ENCODE measurements at places on chromosomes 12 and 14.

DNA sequence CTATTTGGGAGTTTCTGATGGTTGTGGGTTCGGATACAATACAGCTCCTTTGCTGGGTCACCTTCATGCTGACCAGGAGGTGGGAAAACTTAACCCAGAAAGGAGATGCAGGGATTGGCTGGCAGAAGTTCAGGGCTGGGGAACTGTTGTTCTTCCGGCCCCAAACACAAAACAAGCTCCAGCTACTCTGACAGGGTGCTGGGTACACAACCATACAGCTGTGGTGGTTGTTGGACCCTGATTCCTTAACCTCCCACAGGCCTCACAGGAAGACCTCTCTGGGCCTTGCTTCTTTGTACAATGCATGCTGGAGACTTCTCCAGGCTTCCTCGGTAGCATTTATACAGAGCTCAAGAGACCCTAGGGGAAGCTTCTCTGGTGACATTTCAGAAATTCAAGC lies 47.6 kb downstream of the CPM start:
- no peak for DNase-seq

- DNase-seq, result no peak
Measured at GRCh38 chr12:96218989-96219678, 25.0 kb downstream of the ELK3 start.

DNA sequence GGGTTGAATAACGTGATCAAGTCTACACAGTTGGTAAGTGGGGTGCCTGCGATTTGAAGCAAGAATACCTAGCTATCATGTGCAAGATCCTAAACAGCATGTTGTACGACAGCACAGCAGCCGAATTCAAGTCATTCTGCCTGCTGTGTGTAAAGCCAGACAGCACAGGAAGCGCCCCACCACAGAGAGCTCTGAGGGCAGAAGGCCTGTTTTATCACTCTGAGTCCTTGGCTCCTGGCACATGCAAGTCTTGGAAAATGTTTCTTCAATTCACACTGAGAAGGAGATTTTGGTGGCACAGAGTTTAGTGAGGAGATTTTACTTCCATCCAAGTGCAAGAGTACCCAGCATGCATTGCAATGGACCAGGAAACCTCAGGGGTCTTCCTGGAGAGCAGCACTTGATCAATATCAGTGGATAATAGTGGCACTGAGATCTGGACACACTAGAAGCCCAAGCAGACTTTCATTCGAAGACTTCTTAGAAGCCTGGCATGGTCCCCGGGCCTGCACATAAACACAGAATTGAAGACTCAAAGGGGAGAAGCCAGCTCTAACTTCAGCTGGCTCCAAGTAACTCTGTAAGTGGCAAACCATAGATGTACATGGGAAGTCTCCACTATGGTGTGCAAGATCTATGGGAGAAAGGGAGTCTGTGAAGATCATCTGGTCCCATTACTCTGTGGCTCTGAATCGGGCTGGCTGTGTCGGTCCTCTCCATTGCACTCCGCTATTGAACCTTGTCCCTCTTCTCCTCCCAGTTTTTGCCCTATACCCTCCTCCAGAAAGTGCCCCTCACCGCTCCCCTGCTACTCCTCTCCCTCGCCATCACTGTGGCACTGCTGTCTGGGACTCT lies 1.5 kb upstream of the KRT1 start:
- no peak for DNase-seq

DNA sequence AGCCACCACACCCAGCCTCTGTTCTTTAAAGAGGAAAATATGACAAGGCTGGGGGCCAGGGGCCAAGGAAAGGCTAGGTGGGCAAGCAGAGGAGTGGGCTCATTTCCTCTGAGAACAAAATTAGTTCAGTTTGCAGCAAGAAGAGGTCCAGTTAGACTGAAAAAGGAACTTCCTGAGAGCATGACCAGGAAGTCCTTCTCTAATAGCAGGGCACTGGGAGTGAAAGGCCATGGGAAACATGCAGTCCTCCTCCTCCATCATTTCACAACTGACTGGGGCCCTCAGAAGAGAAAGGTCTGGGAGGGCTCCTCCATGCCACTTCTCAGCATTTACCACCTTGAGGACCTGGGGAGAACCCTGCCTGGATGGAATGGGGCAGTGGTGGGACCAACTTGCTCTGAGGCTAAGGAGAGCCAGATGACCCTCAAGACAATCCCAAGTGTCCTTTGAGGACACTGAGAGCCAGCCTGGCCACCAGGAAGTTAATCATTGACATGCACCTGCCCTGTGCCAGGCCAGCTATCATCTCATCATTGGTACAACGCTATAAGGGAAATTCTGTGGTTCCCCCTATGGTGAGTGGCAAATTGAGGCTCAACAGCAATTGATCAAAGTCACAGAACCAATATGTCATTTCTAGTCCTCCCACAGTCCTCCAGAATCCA lies 2.0 kb downstream of the AQP2 start:
- DNase-seq, result no peak

- no peak for DNase-seq
Measured at GRCh38 chr14:66508547-66508845, 549 bp downstream of the GPHN start.

DNA sequence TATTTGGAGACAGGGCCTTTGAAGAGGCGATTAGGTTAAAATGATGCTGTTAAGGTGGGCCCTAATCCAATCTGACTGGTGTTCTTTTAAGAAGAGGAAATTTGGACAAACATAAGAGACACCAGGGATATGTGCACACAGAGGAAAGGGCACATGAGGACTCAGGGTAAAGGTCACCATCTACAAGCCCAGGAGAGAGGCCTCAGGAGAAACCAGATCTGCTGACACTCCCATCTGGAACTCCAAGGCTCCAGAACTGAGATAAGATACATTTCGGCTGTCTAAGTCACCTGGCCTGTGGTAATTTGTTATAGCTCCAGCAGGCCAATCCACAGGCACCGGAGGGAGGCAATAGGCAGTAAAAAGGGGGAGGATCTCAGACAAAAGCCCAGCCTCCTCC lies 48.6 kb downstream of the KICS2 start:
- no peak for DNase-seq

DNA sequence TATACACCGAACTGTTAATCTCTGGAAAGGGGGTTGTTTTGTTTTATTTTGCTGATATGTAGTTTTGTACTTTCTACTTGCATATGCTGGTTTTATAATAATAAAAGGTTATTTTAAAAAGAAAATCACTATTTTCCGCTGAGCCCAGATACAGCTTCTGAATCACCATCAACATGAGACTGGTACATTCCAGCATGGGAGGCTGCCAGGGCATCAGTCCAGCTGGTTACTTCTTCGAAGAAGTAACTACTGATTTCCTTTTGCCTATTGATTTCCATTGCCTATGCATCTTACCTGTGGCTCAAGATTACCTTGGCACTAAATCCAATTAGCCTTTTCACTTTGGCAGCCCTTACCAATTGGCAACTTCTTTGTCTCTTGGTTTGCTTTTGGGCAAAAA lies 11.7 kb upstream of the OSBPL8 start:
- no peak for DNase-seq

- no peak for DNase-seq
Measured at GRCh38 chr14:76756371-76756750, 4.9 kb upstream of the VASH1 start.

DNA sequence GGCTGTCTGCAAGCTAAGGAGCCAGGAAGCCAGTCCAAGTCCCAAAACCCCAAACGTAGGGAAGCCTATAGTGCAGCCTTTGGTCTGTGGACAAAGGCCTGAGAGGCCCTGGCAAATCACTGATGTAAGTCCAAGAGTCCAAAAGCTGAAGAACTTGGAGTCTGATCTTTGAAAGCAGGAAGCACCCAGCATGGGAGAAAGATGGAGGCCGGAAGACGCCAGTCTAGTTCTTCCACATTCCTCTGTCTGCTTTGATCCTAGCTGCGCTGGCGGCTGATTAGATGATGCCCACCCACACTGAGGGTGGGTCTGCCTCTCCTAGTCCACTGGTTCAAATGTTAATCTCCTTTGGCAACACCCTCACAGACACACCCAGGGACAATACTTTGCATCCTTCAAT lies 58.5 kb downstream of the CAPS2 start:
- DNase-seq, result no peak

DNA sequence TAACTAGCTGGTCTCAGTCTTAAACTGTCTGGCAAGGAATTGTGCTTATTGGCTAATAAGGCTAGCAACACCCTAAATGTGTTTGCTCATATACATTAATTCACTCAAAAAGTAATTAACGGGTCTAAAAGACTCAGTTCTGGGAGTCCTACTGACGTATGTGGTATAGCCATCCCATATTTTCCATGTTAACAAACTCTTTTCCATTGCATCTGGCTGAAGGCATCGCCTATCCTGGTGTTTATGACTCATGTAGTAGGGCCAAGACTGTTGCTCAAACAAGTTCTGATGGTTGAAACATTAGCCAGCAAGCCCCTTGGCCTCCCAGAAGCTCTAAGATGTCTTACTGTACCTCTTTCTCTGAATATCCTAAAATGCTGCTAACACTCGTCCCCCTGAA lies 98.5 kb downstream of the PHLDA1 start:
- DNase-seq, result no peak

DNA sequence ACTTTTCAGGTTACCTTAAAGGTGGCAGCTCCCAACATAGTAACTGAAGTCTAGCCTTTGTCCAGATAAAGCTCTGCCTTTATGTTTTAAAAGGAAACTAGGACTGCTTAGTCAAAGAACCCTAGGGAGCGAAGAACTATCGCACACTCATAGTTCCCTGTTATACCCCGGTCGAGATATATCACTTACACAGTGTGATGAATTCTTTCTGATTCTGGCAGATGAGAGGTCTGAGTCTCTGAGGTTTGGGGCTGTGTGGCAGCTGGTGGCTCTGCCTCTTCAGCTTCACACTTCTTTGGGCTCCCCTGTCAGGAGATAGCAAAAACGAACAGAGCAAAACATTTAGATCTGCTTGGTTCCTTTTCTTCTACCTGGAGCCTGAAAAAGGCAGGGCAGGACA lies 17.0 kb downstream of the ACIN1 start:
- DNase-seq, result no peak

- DNase-seq, result no peak
Measured at GRCh38 chr14:89674936-89675335, 257.9 kb upstream of the FOXN3 start.

DNA sequence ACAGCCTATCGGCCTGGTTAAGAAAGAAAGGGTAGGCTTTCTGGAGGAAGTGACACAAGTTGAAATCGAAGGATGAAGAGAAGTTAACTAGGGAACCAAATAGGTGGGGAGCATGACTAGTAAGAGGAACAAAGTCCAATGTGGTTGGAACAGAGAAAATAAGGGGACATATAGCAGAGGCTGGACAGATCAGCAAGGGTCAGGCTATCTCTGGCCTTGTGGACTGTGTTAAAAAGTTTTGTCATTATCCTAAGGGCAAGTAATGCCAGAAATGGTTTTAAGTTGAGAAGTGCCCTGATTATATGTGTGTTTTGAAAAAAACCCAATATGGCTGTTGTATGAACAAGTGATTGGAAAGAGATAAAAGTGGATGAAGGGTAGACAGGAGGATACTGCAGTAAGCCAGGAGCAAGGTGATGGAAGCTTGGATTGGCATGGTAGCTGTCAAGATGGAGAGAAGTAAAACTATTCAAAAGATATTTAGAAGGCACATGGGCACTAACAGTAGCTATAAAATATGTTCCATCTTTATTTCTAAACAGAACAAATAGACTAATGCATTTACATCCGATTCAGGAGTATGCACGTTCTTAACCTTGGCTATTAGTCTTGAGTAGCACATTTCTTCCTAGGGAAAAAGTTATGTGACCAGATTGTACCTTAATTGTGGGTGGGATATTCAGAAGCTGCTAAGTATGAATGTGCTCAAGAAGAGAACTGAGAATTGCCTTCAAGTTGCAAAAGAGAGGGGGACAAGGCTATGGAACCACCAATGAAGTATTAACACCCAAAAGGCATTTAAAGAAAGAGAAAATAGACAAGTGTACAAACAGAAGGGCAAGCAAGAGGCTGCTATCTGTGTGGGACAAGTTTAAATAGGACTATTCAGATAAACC lies 46.8 kb upstream of the OR5AU1 start:
- no peak for DNase-seq

DNA sequence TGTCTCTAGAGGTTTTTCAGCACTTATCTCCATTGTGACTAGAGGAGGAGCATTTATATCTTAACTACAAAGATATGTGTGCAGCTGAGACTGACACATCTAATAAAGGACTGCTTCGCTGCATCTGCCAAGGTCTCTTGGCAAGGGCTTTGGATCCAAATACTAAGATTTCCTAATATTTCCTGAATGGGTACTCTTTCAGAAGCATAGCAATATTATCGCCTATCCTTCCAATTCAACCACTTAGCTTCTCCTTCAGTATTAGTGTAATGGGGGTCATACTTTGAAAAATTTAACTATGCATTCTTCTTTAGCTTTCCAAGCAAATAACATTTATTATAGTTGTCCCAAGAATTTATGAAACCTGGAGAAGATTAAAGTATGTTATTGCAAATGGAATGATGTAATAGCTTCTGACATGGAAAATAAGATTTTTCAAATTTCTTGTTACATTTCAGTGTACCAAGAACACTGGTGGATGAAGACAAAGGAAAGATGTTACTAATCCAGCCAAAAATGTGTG lies 243.0 kb upstream of the PDE3A start:
- no peak for DNase-seq

DNA sequence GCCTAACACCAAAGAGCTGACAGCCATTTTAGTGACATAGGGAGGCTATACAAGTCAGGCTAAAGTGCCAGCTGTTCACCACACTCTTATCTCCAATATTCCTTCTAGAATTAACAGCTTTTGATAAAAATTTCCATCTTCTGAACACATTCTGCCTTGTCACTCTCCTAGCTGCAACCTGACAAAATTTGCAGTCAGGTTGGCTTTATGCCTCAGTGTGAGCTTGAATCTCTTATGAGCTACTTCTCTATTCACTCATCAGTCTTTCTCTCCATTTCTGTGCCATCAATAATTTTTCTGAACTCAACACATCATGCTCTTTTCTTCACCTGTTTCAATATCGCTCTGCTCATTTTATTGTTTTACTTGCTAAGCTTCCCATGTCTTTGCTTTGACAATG lies 50.2 kb downstream of the TMTC1 start:
- DNase-seq, result no peak

DNA sequence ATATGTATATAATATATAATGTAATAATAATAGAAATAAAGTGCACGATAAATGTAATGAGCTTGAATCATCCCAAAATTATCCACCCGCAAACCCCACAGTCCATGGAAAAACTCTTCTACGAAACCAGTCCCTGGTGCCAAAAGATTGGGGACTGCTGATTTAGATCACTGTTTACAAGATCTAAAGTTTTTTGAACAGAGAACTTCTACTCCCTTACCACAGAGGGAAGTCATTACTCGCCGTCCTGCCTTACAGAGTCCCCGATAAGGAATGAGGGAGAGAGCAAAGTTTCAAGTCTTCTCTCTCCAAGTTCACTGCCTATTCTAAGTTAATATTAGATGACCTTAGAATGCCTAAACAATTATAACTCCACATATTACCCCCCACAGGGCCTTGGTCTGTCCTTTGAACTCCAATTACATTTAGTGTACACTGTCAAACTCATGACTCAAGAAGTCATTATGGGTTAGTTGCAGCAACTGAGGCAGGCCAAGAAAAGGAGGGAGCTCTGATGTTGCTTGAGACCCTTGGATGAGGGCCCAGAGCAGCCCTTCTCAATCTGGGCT lies 21.8 kb upstream of the DHRS4 start:
- peak; percentile 27 for DNase-seq
